ENCODE measurements at places on chromosomes 4 and X.
A peak's percentile ranks its signal among the peaks of the same experiment; 100 is the strongest.

DNA sequence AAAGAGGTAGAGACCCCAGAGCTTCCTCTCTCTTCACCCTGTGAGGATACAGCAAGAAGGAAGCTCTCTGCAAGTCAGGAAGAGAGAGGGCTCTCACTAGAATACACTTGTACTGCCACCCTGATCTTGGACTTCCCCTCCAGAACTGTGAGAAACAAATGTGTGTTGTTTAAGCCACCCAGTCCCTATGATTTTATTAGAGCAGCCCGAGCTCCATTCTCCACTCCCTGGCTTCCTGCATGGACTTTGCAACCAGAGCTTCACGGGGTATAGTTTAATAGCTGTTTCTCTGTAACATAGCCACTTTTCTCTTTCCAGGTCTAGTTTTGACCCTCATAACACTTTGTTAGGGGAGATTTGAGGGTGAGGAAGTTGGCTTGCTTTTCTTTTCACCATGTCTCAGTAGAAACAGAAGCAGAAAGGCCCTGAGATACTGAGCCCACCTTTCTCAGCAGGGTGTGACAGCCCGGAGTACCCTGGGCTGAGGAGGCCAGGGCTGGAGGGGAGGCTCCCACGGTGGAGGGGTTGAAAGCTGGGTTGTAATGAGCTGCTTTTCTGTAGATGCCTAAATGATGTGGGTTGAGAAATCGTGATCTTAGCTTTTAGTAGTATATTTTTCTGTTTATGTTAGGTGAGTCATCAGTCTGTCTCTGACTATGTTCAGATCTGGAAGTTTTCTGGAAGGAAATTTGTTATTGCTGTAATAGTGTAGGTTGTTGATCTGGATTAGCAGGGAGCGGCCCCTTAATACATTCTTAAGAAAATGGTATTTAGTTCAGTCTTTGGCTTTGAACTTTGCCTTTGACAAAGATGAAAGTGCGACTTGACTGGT lies 118.6 kb downstream of the PTTG2 start:
- peak; percentile 4 for DNase-seq

GRCh38 chrX:133781174-133781573 lies 204.2 kb downstream of the GPC3 start:
- no peak for DNase-seq

DNA sequence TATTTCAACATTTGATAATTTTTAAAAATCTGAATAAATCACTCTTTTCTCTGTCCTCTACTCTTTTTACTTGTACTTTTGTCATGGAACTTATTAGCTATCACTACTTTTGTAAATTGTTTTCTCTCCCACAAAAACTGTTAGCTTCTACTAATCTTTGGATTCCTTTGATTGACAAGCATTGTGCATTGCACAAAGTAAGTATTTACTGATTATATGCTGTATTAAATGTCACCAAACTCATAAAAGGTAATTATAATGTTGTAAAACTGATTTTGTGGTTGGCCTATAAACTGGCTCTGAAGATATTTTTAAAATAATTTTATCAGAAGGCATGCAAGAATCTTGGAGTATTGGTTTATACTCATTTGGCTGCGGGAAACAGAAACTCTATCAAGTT lies 15.0 kb upstream of the SEC24B start:
- no peak for DNase-seq

DNA sequence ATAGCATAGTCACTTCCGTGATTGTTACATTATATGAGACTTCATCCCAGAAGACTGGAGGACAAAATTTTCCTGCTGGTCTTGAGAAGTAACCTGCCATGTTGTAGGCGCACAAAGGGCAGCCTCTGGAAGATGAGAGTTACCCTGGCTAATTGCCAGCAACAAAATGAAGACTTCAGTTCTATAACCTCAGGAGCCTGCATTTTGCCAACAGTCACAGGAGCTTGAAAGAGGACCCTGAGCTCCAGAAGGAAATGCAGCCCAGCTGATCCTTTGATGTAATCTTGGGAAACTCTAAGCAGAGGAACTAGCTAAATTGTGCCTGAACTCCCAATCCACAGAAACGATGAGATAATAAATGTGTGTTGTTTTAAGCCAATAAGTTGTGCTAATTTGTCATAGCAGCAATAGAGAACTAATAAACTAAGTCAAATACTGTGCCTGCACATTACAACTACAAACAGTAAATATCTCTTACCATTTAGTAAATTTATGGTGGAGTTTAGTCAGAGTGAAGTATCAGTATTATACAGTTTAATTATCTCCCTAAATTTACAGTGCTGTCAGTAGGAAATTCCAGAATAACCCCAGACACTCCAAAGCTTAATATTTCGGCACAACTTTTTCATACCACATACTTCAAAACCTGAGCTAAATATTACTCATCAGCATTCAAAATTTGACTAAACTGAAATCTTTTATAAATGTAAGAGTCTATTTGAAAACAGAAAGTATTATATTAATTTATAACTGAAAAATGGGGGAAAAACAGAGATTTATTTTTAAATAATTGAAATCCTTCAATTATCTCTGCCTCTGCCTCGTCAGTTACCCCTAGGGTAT lies 90.1 kb upstream of the MAPK10 start:
- DNase-seq, result no peak

DNA sequence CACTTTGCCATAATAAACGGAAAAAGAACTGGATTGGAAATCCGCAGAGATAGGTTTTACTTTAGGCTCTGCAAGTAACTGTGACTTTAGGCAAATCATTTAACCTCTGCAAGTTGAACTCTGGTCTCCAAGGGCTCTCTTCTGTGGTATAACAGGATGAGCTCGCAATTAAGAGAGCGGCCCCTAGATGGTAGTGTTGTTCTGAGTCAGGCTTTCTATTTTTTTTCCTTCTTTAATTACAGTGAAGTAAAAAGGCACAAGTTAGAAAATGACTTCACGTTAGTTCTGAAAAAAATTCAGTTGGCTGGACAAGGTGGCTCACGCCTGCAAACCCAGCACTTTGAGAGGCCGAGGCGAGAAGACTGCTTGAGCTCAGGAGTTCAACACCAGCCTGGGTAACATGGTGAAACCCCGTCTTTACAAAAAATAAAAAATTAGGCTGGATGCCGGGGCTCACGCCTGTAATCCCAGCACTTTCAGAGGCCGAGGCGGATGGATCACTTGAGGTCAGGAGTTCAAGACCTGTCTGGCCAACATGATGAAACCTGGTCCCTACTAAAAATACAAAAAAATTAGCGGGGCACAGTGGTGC lies 18.0 kb downstream of the RPS3A start:
- DNase-seq, result peak; percentile 56

- no peak for DNase-seq
These were observed 292.9 kb downstream of the ADGRL3 start for GRCh38 chr4:61493041-61493440.

DNA sequence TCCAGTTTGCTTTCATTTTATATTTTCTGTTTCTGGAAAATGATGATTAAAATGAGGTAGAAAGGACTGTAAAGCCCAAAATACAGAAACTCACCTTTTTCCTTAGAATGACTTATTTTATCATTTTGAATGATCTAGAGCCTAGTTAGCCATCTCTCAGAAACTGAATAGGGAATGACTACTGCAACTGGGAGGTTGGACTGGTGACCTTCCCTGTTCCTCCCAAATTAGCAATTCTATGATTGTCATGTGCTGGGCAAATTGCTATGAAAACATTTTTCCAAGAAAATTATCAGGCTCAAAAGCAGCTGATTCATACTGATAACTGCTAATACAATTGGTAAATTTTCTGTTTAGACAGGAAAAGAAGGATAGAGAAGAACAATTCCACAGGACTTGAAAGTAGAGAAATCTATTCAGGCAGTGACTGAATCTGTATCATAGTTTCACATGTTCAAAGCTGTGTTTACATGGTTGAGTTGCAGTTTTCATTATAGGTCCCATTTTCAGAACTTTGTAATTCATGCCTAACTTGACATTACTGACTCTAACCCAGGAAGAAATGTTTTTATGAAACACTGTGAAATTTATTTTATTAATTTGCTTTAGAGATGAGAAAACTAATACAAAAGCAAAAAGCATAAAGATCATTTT lies 43.4 kb upstream of the SEC24B start:
- DNase-seq, result no peak

GRCh38 chr4:53640576-53641453 lies 49.5 kb upstream of the LNX1 start:
- no peak for DNase-seq

DNA sequence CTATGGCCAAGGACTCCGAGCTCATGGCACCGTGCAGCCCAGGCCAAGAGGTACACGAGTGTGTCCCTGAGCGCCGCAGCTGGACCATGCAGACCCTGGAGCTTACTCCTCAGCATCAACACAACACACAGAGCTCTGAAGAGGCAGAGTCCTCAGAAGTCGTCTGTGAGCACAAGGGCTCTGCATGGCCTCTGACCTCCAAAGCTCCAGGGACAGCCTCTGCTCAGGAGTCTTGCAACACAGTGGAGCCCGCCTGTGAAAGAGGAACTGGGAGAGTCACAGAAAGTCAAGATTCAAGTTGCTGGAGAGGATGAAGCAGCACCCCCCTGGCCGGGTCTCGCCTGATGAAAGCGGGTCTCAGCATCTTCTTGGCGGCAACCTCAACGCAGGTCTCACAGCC lies 2.9 kb downstream of the LRPAP1 start:
- DNase-seq, result no peak

GRCh38 chr4:149029056-149029651 lies 586.9 kb upstream of the NR3C2 start:
- no peak for DNase-seq

- DNase-seq, result no peak
These were observed 19.7 kb upstream of the FHIP1A start for GRCh38 chr4:151389311-151389710.

DNA sequence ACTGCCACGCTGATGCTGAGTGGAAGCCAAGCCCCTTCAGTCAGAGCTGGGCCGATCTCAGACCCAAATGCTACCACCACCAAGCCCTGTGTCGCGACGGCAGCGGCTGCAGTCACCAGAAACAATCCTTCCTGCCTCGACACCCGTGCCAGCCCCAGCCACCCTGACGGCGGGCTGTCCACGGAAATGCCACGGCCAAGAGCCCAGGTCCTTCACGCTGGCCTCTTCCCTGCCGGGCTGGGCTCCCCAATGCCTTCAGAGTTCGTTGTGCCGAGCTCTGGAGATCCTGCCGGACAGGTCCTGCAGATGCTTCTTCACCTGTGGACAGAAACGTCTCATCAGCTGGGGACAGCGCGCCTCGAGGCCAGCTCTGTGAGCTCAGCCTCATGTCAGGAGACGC lies 19.5 kb downstream of the LRPAP1 start:
- DNase-seq, result no peak

DNA sequence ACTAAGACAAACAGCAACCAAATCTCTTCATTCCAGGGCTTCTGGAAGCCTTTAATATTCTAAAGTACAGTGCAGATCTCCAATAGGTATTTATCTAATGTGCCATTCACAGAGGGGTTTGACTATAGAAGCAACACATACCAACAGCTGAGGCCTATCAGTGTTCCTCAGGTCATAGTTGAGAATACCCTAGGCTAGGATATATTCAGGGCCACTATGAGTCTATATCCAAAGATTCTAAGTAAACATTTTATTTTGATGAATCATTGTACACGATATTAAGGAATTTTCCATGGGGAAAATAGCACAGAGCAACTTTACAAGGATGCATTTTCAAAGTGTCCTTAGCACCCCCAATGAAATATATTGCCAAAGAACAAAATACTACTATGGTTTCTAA lies 9.7 kb downstream of the SMIM10 start:
- no peak for DNase-seq

DNA sequence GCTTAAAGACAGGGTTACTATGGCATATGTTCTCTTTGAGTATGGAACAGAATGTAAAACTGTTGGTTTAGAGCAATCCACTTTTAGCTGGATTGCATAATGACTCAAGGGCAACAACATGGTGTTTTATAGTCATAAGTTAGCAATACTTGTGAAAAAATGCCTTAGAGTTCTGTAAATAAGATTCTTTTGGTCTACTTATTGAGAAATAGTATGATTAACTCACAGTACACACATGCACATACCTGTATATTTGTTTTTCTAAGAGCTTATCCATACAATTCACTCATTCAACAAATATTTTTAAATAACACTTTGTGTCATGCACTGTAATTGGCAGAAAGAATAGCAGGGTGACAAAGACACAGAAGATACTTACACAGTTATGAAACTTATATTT lies 1415.5 kb downstream of the PCDH7 start:
- no peak for DNase-seq

GRCh38 chr4:913280-913618 lies 18.9 kb downstream of the GAK start:
- no peak for DNase-seq

DNA sequence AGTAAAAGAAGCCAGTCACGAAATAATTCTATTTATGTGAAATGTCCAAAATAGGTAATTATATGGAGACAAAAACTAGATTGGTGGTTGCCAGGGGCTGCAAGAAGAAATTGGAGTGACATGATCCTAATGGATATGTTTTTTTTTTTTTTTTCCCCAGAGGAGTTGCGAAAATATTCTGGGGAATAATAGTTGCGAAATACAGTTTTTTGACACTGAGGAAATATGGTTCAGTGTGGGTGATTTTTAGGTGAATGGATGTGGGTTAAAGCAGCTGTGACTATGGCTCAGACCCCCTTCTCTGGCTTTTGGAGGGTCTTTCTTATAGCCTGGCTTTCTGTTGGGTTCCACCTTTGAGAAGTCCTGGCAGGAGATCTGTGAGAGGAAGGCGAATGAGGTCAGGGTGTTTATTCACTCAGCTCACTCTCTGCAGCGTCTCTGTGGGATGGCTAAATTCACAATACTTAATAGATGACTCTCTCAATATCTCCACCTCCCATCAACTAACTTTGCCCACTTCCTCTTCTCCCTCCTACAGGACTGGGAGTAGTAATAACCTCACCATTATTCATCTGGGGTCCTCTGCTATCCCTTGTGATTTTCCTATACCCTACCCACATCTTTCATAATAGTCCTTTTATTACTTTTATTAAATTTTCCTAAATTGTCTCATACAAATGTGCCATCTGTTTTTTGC lies 15.3 kb upstream of the RAB9B start:
- no peak for DNase-seq

- peak; percentile 10 for DNase-seq
These were observed 12.2 kb downstream of the RGS12 start for GRCh38 chr4:3304831-3305609.

DNA sequence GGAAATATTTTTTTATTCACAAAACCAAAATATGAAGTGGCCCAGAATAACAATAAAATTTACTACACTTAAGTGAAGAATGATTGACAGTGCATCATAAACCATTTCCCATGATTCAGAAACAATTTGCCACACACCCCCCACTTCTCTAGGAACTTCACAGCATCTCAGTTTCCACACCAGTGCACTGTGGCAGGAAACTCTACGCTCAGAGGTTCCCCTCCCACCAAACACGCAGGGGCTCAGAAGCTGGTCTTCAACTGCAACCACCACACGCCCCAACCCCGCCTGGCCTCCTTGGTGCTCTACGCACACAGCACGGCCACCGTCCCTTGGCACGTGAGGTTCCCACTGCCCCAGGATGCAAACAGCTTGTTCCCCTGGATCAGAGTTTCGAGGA lies 63.7 kb downstream of the ZFYVE28 start:
- DNase-seq, result no peak

DNA sequence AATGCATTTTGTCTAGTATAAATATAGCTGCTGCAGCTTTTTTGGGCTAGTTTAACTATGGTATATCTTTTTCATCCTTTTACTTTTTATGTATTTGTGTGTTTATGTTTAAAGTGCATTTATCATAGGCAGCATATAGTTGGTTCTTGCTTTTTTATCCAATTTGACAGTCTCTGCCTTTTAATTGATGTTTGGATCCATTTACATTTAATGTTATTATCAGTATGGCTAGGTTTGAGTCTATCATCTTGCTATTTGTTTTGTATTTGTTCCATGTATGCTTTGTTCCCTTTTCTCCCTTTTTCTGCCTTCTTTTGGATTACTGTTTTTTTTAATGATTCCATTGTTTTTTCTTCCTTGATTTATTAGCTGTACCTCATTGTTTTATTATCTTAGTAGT lies 40.3 kb downstream of the GNL3L start:
- no peak for DNase-seq
